ENCODE measurements at places on chromosomes 6 and 20.

GRCh38 chr6:125300992-125301434 is 754 bp downstream of the HDDC2 start:
- no peak for DNase-seq

GRCh38 chr6:157813750-157814455 is 9.1 kb upstream of the SNX9 start:
- no peak for DNase-seq

- no peak for DNase-seq
Observed at GRCh38 chr6:82786248-82786647, 279.4 kb downstream of the UBE3D start.

- DNase-seq, result no peak
Observed at GRCh38 chr6:131658287-131658686, 21.2 kb downstream of the ENPP3 start.

DNA sequence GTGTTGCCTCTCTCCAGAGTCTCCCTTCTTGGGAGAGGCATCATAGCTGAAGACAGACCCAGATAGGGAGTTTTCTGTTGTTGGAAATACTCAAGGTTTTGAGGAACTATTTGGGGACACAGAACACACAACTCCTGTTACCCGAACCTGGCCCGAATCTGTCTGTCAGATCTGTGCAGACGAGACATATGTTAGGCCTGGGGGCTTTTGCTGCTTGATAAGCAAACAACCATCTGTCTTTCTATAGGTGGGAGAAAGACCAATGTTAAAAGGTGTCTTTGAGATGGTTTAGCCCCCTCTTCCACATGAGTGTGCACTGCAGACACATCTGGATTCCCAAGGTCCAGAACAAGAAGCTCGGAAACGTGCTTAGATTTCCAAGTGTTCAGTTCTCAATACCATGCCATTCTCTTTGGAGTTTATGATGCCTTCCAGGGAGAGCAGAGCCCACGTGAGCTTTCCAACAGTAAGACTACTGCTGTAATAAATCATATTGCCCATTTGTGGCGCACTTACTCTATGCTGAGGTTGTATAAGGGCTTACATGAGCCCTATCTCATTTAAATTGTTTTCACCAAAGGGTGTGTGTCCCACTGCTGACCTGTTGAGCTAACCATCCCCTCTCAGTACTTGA is 3.8 kb upstream of the STX16 start:
- DNase-seq, result no peak

GRCh38 chr6:128929869-128930268 is 46.9 kb downstream of the LAMA2 start:
- DNase-seq, result no peak

DNA sequence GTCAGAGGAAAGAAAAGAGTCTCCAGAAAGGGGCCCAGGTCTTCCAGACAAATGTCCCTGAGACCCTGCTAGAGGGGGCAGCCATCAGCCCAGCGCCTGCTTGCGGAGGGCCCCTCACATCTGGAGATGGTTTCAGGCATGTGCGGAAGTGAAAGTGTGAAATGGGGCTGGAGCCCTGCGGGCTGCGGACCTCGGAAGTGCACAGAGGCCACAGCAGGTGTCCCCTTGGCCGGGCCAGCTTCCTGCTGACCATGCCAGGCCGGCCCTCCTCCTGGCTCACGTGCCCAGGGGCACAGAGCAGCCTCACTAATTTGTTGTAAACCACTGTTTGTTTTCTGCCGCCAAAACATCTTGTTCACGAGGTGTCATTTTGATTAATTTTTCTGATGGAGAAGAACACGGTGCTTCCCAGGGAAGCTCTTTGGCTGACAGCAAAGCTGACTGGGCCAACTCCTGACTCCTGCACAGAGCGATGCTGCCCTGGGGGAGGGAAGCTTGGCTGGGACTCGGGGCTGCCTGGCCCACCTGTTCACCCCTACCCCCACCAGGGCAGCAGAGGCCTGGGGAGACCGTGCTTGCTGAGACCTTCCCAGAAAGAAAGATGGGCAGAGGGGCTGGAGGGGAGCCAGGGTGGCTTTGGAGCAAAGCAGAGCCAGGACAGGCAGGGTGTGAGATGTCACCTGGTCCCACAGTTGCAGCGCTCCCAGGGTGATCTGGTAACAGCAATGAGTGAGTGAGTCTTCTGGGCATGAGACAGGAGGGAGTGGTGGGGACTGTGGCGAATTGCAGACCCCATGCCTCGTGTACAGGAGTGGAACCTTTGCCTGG is 54.2 kb downstream of the BCAS4 start:
- DNase-seq, result peak; percentile 62

DNA sequence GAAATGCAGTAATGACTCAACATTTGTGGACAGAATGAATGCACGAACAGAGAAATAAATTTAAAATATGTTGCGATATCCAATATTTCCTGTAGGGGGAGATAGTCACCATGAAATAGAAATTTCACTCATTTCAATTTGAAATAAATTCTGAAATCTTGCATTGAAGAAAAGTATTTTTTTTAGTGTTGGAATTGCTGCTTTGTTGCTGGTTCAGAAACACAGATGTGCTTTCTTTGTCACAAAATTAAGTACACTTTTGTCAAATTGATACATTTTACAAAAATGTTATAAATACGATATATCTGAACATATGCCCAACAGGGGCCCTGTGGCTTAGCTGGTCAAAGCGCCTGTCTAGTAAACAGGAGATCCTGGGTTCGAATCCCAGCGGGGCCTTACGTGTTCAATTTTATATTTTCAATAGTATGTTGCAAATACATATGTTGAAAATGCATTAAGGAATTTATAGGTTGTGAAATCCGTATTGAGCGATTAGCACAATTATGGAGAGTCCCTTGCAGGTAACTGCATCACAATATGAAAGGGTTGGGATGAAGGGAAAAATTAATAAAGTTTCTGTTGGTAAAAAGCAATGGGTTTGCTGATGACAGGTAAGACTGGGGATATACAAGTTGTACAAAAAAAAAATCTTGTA is 85.4 kb upstream of the PRSS16 start:
- DNase-seq, result peak; percentile 36

DNA sequence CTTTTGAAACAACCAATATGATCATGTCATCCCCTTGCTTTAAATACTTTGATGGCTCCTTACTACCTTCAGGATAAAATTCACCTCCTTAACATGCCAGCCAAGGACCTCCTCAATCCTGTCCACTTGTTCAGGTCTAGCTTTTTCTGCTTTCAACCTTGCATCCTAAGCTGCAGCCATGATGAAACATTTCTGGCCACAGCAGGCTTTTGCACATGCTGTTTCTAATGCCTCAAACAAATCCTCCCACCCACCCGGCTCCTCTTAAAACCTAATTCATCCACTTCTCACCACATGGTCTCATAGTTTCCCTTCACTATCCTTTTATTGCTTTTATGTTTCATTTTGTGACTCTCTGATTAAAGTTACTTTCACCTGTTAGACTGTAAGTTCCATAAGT is 124.6 kb downstream of the MYB start:
- DNase-seq, result no peak

DNA sequence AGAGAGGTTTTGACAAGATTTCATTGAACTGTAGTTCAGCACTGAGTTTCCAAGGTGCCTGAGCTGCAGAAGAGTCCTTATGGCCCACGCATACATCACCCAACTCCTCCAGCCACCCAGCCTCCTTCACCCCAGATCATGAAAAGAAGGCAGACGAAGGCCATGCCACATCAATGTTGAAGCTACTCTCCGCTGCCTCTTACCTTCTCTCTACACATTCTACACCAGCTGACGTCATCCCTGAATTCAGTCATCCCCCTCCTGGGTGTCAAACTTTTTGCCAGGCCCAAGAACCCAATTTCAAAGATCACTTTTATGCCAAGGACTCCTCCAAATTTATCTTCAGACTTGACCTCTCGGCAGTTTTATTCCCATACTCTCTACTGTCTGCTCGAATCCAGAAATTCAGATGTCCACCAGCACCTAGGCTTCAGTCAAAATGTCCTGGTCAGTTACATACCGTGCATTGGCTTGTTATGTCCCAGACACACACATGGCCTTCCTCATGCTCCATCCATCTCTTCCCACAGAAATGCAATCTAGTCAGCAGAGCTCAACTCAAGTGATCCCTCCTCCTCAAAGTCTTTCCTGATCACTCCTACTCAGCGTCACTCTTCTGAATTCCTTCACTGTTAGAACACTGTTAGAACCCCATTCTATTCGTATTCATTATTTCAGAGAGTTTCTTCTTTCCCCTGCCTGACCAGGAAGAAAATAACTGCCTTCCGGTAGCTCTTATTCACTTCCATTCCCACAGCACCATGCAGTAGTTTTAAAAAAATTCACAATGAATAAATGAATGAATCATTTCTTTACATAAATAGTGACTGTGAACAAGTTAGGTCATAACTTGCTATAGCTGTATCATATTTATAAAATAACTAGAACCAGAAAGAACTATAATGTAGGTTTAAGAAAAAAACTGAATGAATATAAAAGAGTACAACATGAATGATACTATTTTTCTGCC is 11.5 kb downstream of the ATXN1 start:
- DNase-seq, result no peak

DNA sequence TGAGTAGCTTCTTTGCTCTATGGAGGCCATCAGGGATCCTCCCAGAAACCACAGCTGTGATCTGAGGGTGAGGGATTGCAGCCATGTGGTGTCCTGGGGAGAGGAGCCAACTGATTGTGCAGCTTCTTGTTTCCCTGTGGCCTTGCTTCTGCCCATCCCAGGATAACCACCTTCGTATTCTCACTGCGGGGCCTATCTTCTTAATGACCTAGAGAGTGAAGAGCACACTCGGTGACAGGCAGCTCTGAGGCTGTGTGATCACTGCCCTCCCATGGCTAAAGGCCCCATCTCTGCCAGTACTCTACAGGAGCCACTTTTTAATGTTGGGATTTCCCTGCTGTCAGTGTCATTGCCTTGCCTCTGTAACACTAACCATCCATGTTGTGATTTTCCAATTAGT is 5.3 kb upstream of the RAET1L start:
- no peak for DNase-seq

DNA sequence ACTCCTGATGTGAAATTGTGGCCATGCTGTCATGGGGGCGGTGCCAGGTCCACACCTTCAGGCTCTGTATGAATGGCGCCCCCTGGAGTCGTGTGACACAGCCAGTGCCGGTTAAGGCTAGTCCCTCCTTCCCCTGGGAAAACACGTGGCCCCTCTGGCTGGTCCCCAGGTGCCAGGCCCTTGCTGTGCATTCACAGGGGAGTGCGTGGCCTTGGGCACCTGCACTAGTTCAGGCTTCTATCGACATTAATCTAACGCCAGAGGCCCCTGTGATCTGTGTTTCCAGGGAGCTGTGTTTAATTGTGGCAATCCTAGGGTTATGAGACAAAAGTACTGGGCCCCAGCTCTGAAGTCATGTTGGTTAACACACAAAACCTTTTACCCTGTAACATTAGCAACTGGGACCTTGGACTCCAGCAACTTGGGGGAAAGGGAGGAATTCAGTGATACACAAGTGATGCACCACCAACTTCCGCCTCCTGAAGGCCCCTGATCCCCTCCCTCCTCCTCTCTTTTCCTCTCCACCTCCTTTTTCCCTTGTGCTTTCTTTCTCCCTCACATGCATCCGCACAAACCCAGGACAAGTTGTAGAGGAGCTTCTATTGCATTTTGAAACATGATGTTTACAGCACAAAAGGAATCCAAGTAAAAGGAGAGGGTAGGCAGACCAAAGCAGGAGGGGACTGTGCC is 74.0 kb downstream of the SSR1 start:
- peak; percentile 75 for DNase-seq

DNA sequence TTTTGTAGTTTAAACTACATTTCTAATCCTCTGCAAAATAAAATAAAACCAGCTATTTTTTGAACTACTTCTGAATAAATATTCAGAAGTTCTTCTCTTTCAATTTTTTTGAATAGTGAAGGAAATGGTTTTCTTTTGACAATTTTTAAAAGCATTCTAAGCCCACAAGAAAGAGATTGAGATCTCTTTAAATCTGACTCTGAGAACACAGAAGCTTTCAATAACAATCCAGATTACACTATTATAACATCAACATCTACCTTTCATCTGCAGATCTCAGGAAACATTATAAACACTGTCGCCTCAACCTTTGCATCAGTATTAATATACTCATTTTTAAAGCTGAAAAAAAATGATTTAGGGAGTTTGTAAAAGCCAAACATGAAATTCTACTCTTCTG is 247.5 kb upstream of the PREP start:
- DNase-seq, result no peak

DNA sequence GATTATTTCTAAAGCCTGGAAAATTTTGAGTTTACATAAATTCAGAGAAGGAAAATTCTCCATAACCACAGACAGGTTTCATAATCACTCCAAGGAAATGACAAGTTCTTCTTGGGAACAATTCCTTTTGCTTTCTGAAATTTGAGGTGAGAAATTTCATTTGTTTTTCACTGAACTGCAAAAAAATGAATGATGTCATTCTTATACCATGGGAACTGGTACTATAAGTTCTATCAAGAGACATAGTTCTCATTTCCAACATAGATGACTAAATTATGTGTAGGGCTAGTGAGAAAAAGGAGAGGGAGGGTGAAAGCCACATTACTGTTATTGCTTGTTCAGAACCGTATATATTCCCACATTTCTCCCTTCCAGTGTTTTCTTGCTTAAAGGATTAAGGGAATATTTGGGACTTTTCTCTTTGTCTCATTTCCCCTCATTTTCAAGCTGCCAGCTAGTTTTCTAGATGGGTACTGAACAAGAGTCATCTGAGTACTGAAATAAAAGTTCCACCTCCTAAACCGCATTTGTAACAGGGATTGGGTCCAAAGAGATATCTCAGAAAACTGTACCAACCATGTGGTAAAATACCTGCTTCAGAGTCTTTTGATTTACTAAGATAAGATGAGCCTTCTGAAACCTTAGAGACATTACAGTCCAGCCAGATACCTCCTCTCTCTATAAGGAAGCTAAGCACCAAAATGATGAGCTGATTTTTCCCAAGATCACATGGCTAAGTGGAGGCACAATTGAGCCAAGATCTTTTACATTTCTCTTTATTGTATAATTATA is 144.3 kb upstream of the PRDM1 start:
- DNase-seq, result no peak

- DNase-seq, result no peak
Observed at GRCh38 chr6:41634657-41635056, 3.6 kb upstream of the MDFI start.

DNA sequence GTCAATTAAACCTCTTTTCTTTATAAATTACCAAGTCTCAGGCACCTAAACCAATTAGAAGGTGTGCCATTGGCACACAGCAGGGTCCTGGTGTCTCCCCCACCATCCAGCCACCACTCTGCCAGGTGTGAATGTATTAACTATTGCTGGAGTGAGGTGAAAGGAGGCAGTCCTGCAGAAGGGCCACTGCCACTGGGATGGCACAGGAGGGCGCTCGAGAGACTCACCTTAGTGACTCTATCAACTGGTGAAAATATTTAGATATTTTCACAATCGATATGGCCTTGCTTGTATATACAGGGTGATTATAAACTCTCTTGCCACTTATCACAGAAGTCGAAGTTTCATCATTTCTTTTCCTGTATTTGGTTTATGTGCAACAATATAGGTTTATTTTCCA is 145.6 kb upstream of the ESR1 start:
- no peak for DNase-seq

GRCh38 chr6:158068893-158069799 is 87.5 kb downstream of the SYNJ2 start:
- no peak for DNase-seq

Data from GM13976 (cell line).